ENCODE measurements at places on chromosomes 5 and 9. TPM values are rescaled to one million over a fixed set of nuclear protein-coding genes. Genes with fewer than 3 reads are reported as not detected.

- no peak for DNase-seq
Measured at GRCh38 chr5:91049800-91050199, 333.3 kb downstream of the ARRDC3 start.

- no peak for DNase-seq
Measured at GRCh38 chr9:9790216-9790872, 822.5 kb downstream of the PTPRD start.

DNA sequence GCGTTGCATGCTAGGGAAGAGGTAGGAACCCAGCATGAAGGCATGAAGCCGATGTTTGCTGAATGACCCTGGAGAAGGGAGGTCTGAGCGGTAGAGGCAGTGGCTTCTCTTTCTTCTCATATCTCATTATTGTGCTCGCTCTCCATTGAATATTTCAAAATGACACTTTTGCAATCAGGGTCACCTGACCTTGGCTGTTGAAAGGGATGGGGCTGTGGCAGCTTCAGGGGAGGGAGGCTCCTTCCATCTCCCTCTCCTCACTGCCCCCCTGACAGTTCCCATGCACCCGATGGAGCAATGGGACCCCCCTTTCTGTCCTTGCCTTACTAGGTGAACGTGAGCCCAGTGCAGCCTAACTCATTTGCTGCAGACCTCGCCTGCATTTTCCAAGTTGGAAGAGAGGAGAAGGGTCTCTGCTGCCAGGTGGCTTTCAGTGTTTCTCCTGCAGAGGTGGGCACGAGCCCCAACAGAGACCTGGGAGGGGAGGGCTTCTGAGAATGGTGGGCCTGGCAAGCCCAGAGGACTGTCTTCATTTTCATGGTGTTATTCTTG lies 17.9 kb downstream of the STC2 start:
- no peak for DNase-seq

- DNase-seq: no peak
Measured at GRCh38 chr5:137695651-137696428, 40.0 kb downstream of the KLHL3 start.

The CCL27 gene
- total RNA-seq: 0.43 TPM

DNA sequence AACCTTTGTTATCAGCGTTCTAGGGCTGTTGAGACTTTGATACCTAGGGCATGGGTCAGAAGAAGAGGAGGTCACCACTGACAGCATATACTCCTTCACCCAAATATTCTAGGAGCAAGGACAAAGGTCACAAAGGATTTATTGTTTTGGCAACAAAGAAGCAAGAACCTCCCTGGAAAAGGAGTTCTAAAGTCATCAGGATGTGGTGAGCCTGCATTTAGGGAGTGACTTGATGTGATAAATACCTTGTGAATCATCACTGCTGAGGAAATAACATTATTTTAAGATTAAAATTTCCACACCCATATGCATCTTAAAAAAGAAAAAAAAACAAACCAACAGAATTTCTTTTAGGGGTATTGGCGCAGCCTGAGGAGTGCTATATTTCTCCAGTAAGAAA lies 13.9 kb downstream of the IFNA1 start:
- no peak for DNase-seq

The EGFL7 gene
- 20.7 TPM for total RNA-seq

GRCh38 chr9:82679472-82679871 lies 383.5 kb downstream of the RASEF start:
- no peak for DNase-seq

The STPG3 gene
- total RNA-seq: 0.31 TPM

The ARHGEF37 gene
- total RNA-seq: 7.1 TPM

- no peak for DNase-seq
Measured at GRCh38 chr5:102099766-102100331, 196.2 kb downstream of the SLCO4C1 start.

DNA sequence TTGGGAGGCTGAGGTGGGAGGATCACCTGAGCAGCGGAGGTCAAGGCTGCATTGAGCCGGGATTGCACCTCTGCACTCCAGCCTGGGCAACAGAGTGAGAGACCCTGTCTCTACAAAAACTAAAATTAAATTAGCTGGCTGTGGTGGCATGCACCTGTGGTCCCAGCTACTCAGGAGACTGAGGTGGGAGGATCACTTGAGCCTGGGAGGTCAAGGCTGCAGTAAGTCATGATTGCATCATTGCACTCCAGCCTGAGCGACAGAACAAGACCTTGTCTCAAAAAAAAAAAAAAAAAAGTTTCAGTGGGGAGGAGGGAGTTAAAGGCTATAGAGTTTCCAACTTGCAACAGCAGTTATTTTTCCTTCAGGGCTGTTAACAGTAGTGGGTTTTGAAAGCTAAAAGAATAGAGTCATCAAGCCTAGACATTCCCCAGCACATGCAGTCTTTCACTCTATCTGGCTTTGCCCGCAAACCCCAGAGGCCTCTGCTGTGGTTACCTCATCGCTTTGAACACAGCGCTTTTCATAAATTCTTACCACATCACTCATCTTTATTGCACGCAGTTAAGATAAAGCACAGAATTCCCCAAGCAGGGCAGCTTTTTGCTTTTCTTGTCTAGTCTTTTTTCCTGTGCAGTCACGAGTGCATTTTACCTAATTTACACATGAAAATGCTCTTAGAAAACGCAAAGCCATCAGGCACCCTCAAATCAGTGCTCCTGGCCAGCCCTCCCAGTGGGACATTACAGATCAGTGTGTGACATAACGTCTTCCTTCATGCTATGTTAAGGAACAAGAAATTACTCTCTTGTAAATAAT lies 8.7 kb upstream of the SLC2A8 start:
- DNase-seq: no peak

The PCDHGA1 gene
- 0.74 TPM for total RNA-seq

GRCh38 chr5:131795879-131796792 lies 681 bp downstream of the FNIP1 start:
- DNase-seq: peak; percentile 72

The RLN1 gene
- 0.41 TPM for total RNA-seq

- DNase-seq: no peak
Measured at GRCh38 chr9:15357050-15357653, 50.1 kb upstream of the TTC39B start.

The ST6GALNAC4 gene
- total RNA-seq: 11.9 TPM

The CNTLN gene
- 14.1 TPM for total RNA-seq

- DNase-seq: no peak
Measured at GRCh38 chr9:93194641-93195040, 10.7 kb downstream of the WNK2 start.

- DNase-seq: no peak
Measured at GRCh38 chr9:97039514-97039860, 545 bp upstream of the CTSV start.

DNA sequence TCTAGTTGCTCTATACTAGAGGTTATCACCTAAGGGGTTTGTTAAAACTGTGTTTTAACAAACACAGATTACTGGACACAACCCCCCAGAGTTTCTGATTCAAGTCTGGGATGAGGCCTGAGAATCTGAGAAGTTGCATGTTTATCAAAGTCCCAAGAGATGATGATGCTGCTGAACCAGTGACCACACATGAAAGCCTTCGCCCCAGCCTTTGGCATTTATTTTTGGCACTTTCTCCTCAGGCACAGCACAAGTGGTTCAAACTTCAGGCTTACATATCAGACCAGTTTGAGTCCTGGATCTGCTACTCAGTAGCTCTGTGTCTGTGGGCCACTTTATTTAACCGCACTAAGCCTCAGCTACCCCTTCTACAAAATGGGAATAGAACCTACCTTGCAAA lies 407.2 kb upstream of the PIK3R1 start:
- no peak for DNase-seq

DNA sequence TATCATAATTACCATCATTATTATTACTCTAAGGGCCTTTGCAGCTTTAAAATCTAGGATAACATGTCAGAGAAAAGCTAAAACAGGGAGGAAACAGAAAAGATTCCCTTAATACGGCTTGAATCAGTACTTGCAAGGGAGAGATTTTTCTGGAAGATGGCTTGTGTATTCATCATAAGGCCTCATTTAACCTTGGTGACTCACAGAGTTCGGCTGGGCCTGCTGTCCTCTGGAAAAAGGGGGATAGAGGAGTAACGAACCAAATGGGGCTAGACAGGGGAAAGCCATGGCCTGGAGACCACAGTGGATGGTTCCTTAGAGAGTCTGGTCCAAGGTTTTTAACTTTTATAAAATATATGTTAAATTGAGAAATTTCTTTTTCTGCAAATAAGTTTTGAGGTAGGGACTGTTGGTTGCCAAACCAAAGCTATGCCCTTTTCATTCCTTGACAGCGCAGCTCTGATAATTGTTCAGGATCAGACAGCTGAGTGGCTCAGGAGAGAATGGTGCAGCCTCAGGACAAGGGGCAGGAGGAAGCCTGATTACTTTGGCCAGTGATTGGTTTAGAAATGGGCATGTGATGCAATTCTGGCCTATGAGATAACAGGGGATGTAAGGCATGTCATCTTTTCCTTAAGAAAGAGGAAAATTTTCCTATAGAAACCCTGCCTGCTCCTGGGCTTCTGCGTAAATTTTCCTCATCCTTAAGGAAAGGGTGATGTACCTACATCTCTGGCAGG lies 25.6 kb upstream of the GSN start:
- DNase-seq: no peak

Data from type B pancreatic cell (in vitro differentiated cells).